Kidney epithelial cell (primary cell): ENCODE measurements at places on chromosomes 5 and 9. TPM values are rescaled to one million over a fixed set of nuclear protein-coding genes. Genes with fewer than 3 reads are reported as not detected.

The NRG2 gene
- total RNA-seq: 0.07 TPM in 1 of 2 replicates, not detected in the other

The CDHR2 gene
- 0.08 and 0.21 TPM in 2 replicates for total RNA-seq

The TAS2R1 gene
- total RNA-seq: not detected in 2 replicates

The IL33 gene
- 0.68 and 0.84 TPM in 2 replicates for total RNA-seq

The FOXB2 gene
- not detected in 2 replicates for total RNA-seq

- no peak for DNase-seq
Observed at GRCh38 chr9:20683351-20684034, 566 bp upstream of the FOCAD start.

GRCh38 chr9:26735160-26735559 is 157.4 kb downstream of the CAAP1 start:
- no peak for DNase-seq

DNA sequence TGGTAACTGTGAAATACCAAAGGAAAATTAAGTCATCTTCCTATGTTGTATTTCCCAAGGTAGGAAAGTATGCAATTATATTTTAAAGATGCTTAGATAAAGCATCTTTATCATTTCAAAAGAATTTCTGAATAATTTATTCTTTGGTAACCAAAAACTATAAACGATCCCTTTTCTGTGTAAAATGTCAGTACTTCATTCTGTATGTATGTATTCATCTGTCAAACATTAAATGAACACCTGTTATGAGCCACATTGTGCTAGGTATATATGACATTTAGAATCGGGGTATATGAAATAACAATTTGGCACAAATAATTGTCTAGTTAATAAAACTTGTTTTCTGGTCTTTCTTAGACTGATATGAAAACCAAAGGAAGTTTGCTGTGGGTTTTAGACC is 89.4 kb upstream of the DHFR start:
- DNase-seq: no peak

DNA sequence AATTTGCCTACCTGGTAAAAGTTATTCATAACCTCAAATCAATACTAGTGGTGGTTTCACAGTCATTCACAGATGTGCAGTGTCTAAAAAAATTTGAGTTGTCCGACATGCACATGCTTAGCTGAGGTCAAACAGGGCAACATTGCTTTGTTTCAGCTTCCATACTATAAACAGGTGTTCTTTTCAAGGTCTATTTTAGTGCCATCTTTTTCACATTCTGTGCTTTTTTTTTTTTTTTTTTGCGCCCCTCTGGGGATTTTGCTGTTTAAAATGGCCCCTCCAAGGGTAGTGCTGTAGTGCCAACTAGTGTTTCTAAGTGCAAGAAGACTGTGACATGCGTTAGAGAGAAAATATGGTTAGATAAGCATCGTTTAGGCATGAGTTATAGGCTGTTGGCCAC is 14.5 kb downstream of the PHAX start:
- DNase-seq: no peak

GRCh38 chr9:107732781-107733522 is 243.4 kb upstream of the KLF4 start:
- DNase-seq: peak; percentile 26

DNA sequence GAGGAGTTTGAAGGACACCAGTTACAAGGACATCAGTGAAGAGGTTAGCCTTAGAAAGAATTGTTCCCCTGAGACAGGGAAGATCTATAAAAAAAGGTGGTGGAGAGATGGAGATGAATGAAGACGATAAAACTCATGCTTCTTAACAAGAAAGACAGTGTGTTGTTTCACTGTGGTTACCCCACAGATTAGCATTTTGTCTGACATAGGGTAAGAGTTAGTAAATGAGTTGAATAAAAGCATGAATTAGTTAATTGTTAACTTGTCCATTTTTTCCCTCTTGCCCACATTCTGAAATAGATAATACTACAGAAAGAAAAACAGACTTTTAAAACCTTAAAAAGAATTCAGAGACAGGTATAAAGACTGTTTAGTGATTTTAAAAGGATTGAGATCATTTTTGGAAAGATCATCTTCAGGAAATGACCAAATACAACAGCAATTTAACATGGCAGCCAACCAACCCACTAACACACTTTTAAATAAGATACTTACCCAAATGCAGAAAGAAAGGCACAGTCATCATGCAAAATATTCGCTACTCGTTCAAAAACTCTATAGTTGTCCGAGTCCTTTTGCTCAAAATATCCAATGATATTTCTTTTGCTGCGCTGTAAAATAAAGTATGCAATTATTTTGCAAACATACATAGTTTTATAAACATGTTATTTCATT is 78.5 kb downstream of the ERP44 start:
- no peak for DNase-seq

GRCh38 chr5:81631124-81631523 is 119.8 kb downstream of the SSBP2 start:
- DNase-seq: no peak

DNA sequence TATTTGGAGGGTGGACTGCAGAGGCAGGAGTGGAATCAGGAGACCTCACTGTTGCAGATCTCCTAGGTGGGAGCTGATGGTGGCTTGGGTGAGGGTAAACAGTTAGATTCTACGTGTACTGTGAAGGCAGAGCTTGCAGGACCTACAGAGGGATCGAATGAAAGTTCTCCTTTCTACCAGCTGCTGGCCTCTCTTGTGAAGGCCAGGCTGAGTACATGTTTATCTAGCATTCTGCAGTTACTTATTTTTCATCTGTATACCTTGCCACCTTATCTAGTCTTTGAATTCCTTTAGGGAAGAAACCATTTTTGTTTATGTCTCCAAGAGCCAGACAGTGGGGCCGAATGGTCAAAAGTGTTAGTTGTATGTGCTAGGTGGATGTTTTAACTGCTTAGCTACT is 57.6 kb downstream of the PTTG1 start:
- no peak for DNase-seq

- no peak for DNase-seq
Observed at GRCh38 chr9:13127131-13127530, 152.4 kb downstream of the MPDZ start.

- DNase-seq: no peak
Observed at GRCh38 chr9:110809038-110809595, 140.5 kb downstream of the MUSK start.

GRCh38 chr5:16976625-16977008 is 40.5 kb upstream of the MYO10 start:
- DNase-seq: no peak

DNA sequence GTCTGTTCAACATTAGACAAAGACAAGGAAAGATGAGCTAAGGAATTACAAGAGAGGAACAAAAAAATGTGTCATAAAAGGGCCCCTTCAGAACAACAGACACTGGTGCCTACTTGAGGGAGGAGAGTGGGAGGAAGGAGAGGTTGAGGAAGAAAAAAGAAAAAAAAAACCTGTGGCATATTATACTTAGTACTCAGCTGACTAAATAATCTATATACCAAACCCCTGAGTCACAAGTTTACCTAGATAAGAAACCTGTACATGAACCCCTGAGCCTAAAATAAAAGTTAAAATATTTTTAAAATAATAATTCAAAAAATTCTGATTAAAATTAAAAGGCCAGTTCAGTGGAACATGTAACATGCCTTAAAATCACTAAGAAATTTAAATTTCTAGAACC is 107.3 kb downstream of the MTREX start:
- no peak for DNase-seq

GRCh38 chr5:79263290-79263689 is 27.4 kb downstream of the JMY start:
- DNase-seq: no peak
